ENCODE measurements at places on chromosomes 11 and 22. TPM values are rescaled to one million over a fixed set of nuclear protein-coding genes. Genes with fewer than 3 reads are reported as not detected.

GRCh38 chr11:18615628-18616392, 16.2 kb downstream of the MISFA start:
- peaks cover 44% of the 10 kb centered on the region for H3K4me1 ChIP-seq
- no peak for DNase-seq
- H3K27me3 ChIP-seq: no peaks in the 10 kb centered on the region
- peak overlapping the region; percentile 85 for H3K27ac ChIP-seq
- peaks cover 50% of the 10 kb centered on the region for H3K36me3 ChIP-seq

- H3K4me3 ChIP-seq: no peak overlapping the region
- H3K36me3 ChIP-seq: no peaks in the 10 kb centered on the region
- DNase-seq: no peak
- H3K4me1 ChIP-seq: no peaks in the 10 kb centered on the region
Measured at GRCh38 chr11:3109434-3109833, 52.2 kb upstream of the CARS1 start.

Gene POU2AF1
- total RNA-seq: 68.9 TPM

- H3K4me1 ChIP-seq: peaks cover 18% of the 10 kb centered on the region
- no peak for DNase-seq
- H3K27ac ChIP-seq: no peak overlapping the region
- H3K36me3 ChIP-seq: peaks cover 44% of the 10 kb centered on the region
- no peak overlapping the region for H3K4me3 ChIP-seq
Measured at GRCh38 chr11:6614446-6614845, 2.4 kb upstream of the TAF10 start.

Gene BIRC3
- total RNA-seq: 102 TPM

Gene INS
- total RNA-seq: not detected

DNA sequence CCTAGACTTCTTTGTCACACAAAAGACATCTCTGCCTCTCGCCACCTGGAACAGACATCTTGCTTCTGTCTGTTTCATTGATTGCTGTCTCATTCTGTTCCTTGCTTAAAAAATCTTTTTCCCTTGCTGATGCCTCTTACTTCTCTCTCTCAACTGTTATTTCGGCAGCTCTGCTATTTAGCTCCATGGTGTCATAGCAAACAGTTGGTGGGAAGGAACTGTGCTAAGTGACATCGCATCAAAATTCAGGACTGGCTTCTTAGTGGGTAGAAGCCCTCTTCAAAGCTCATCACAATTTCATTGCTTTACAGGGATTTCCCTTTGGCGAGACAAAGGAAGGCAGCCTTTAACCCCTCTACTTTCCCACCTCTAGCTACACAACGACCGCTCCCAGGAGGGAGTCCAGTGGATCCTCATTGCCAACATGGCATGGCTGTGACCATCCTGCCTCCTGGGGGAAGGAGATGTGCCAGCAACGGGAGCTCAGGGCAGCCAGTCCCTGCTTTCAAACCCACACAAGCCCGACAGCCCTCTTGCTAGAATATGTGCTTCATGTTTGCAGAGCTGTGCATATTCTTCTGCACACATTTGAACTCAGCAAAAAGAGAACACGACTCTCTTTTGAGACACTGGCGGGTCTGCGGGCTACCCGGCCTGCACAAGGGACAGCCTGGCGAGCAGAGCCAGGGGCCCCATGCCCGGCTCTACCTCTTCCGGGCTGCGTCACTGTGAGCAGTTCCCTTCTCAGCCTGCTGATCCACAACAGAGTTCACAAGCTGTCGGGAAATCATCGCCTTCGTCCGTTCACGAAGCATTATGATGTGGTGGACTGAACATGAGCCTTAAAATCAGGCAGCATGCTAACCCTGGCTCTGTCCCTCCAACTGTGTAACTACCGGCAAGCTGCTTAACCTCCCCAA, 51.1 kb upstream of the JAM3 start:
- no peak overlapping the region for H3K27ac ChIP-seq
- H3K4me1 ChIP-seq: no peaks in the 10 kb centered on the region
- H3K4me3 ChIP-seq: no peak overlapping the region
- no peaks in the 10 kb centered on the region for H3K36me3 ChIP-seq

DNA sequence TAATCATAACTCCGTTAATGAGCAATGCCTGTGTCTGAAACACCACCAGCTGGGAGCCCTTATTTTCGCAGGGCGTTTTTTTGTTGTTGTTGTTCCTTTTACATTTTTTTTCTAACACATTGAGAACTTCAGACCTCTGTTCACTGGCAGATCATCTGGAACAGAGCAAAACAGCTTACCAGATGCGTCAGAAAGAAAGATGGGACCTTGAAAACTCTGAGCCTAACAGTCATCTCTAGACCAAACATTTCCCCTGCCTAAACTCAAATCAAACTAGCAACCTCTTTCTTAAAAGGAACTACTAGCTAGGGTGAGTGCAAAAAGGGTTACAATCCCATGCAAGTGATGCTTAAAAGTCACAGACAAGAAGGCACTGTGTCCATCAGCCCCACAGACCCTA, 93.2 kb downstream of the PLEKHA7 start:
- peaks cover 19% of the 10 kb centered on the region for H3K4me1 ChIP-seq
- H3K27me3 ChIP-seq: peaks cover 28% of the 10 kb centered on the region
- no peak overlapping the region for H3K27ac ChIP-seq
- H3K4me3 ChIP-seq: no peak overlapping the region
- H3K36me3 ChIP-seq: peaks cover 3% of the 10 kb centered on the region

- no peak for DNase-seq
- H3K4me3 ChIP-seq: peak overlapping the region; percentile 41
- H3K27me3 ChIP-seq: peaks cover 3% of the 10 kb centered on the region
- H3K36me3 ChIP-seq: no peaks in the 10 kb centered on the region
Measured at GRCh38 chr11:66317322-66317722, 478 bp upstream of the CD248 start.

GRCh38 chr11:119786431-119787073, 57.6 kb upstream of the NECTIN1 start:
- H3K4me1 ChIP-seq: no peaks in the 10 kb centered on the region
- no peaks in the 10 kb centered on the region for H3K36me3 ChIP-seq
- H3K27me3 ChIP-seq: no peaks in the 10 kb centered on the region
- H3K4me3 ChIP-seq: no peak overlapping the region
- DNase-seq: no peak

GRCh38 chr22:40716116-40716515, 36.8 kb downstream of the MCHR1 start:
- peaks cover 18% of the 10 kb centered on the region for H3K4me1 ChIP-seq
- H3K27me3 ChIP-seq: peaks cover 19% of the 10 kb centered on the region
- H3K27ac ChIP-seq: no peak overlapping the region
- H3K36me3 ChIP-seq: no peaks in the 10 kb centered on the region
- no peak overlapping the region for H3K4me3 ChIP-seq
- DNase-seq: no peak

DNA sequence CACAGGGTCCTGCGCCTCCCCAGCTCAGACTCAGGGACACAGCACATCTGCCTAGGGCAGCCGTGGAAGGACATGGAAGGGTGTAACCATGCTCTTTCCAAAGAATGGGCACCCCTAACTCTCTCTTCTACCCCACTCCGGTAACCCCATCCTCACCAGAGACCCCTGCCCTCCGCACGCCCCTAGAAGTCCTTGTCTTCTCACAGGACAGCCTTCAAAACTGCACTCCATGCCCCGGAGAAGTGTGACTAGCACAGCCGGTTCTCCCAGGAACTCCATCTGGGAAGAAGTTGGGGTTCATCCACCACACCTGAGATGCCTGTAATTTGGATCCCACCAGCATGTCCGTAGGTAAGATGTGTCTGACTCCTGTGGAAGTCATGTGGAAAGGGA, 25.0 kb downstream of the P2RY2 start:
- H3K4me3 ChIP-seq: no peak overlapping the region
- no peak overlapping the region for H3K27ac ChIP-seq
- peaks cover 11% of the 10 kb centered on the region for H3K27me3 ChIP-seq
- H3K4me1 ChIP-seq: peaks cover 2% of the 10 kb centered on the region
- H3K36me3 ChIP-seq: no peaks in the 10 kb centered on the region

Gene F2
- not detected for total RNA-seq

- H3K36me3 ChIP-seq: peaks cover 9% of the 10 kb centered on the region
- H3K27me3 ChIP-seq: peaks cover 39% of the 10 kb centered on the region
- DNase-seq: no peak
- H3K27ac ChIP-seq: no peak overlapping the region
- no peak overlapping the region for H3K4me3 ChIP-seq
Measured at GRCh38 chr22:19168088-19168890, 10.2 kb downstream of the SLC25A1 start.

DNA sequence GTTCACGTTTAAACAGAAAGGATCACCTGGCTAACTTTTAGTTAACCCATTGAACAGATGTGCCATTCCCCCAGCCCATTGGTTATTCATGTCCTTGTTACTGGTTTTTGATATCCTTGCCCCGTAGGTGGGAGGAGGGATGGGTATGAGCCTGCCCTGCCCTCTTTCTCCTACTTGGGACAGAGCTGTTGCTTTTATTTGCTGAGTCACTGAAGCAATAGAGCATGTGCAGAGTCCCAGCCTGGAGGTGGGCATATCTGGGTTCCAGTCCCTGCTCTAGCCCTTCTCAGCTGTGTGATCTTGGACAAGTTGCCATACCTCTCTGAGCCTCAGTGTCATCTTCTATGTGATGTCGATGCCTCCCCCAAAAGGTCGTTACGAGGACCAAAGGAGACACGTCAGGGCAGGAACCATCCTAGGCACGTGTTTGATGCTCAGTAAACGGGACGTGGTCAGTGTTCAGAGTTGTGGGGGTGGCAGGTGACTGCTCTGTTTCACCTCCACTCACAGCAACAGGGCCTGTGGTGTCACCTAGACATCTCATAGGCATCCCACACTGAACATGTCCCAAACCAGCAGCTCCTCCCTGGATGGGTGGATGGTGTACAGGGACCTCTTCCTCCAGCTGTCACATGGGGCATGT, 61.0 kb downstream of the BMAL1 start:
- H3K4me1 ChIP-seq: peaks cover 50% of the 10 kb centered on the region
- peak; percentile 76 for DNase-seq
- no peaks in the 10 kb centered on the region for H3K27me3 ChIP-seq

DNA sequence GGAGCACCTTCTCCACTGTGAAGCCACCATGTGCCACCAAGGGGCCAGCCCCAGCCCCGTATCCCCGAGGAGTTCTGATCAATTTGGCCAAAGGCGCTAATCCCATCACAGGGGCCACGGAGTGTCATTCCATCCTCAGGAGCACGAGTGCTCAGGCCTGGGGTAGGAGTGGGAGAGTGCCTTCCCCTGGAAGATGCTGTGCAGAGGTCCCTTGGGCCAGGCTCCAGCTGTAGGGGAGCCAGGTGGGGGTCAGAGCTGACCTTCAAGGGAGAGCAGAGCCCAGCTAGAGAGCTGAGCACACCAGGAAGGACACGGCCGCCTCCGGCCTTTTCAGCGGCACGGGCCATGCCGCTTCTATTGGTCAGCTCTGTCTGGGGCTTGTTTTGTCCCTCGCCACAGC, 1459.9 kb downstream of the BRD1 start:
- no peak for DNase-seq
- no peaks in the 10 kb centered on the region for H3K36me3 ChIP-seq
- H3K27ac ChIP-seq: no peak overlapping the region
- H3K4me1 ChIP-seq: no peaks in the 10 kb centered on the region

GRCh38 chr11:15594607-15595006, 479.9 kb downstream of the INSC start:
- no peak overlapping the region for H3K27ac ChIP-seq
- H3K4me3 ChIP-seq: no peak overlapping the region
- no peaks in the 10 kb centered on the region for H3K36me3 ChIP-seq
- H3K27me3 ChIP-seq: no peaks in the 10 kb centered on the region
- no peaks in the 10 kb centered on the region for H3K4me1 ChIP-seq
- DNase-seq: no peak

DNA sequence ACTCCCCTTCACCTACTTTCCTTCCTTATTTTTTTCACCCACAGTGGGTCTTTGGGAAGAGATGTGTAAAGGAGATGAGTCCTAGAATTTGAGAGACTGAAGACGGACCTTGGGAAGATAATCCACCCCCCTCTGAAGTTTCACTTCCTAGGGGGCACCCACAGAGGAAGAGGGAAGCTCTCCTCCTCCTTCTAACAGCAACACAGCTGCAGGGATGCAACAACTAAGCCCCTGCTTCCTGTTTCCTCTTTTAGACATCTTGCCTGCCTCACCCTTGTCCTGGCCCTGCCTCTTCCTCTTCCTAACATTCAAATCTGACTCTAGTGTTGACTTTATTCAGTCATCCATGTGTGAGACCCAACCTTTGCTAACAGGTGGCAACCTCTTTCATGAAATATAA, 424.6 kb downstream of the BUD13 start:
- H3K27me3 ChIP-seq: no peaks in the 10 kb centered on the region
- H3K36me3 ChIP-seq: no peaks in the 10 kb centered on the region
- H3K27ac ChIP-seq: no peak overlapping the region

Gene WNT11
- total RNA-seq: 1.2 TPM

GRCh38 chr11:76768088-76768908, 14.9 kb upstream of the TSKU start:
- H3K36me3 ChIP-seq: no peaks in the 10 kb centered on the region
- H3K4me3 ChIP-seq: peak overlapping the region; percentile 16
- H3K27ac ChIP-seq: peak overlapping the region; percentile 49
- peaks cover 3% of the 10 kb centered on the region for H3K27me3 ChIP-seq
- peak; percentile 83 for DNase-seq

DNA sequence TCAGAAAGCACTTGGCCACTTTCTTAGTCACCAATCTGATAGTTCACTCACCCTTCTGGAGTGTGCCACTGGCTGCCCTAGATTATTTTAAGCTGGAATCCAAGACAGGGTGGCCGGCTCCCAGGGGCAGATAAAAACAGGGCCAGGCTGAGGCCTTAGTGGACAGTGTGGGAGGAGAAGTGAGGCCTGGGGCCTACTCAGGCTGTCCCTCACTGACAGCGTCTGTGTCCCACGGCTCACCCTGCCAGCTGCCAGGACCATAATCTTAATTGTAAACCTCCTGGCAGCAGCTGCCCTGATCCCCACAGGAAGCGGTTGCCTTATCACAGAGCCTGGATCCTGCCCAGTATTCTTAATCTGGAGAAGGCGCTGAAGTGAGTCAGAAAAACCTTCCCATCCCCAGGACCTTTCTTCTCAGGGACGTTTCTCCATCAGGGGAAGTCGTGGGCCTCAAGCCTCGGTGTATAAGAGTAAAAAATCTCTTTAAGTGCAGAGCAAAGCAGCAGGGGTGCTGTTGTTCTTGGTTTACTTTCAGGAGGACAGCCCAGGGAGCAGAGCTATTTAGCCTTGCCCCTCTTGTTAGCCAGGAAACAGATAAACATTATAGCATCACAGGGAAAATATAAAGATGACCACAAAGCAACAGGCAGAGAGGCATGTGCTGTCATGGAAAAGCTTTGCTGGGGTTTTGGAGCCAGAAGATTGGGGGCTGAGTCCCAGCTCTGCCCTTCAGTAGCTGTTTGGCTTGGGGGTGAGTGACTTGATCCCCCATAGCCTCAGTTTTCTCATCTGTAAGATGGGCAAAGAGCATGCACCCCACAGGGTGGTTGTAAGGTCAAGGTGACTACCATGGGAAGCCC, 39.6 kb downstream of the TSPAN18 start:
- H3K36me3 ChIP-seq: peaks cover 10% of the 10 kb centered on the region
- H3K27me3 ChIP-seq: no peaks in the 10 kb centered on the region
- no peak overlapping the region for H3K4me3 ChIP-seq
- no peak for DNase-seq
- H3K27ac ChIP-seq: no peak overlapping the region

GRCh38 chr11:119852741-119853140, 123.7 kb upstream of the NECTIN1 start:
- no peak overlapping the region for H3K27ac ChIP-seq
- H3K4me1 ChIP-seq: no peaks in the 10 kb centered on the region
- peaks cover 2% of the 10 kb centered on the region for H3K27me3 ChIP-seq
- H3K4me3 ChIP-seq: no peak overlapping the region
- H3K36me3 ChIP-seq: no peaks in the 10 kb centered on the region
- no peak for DNase-seq

Gene MDK
- 7.1 TPM for total RNA-seq

Measured in activated CD4-positive, alpha-beta T cell treated with anti-CD3 and anti-CD28 coated beads, Interleukin-2, amount 10 ng/mL, durations not matched to agents 24 days and 14 days (primary cell).